Activated CD8-positive, alpha-beta memory T cell treated with anti-CD3 and anti-CD28 coated beads for 1 hour (primary cell): ENCODE measurements at places on chromosomes 12 and 14.

GRCh38 chr12:120367233-120367923 lies 1.6 kb downstream of the MSI1 start:
- no peak for DNase-seq

DNA sequence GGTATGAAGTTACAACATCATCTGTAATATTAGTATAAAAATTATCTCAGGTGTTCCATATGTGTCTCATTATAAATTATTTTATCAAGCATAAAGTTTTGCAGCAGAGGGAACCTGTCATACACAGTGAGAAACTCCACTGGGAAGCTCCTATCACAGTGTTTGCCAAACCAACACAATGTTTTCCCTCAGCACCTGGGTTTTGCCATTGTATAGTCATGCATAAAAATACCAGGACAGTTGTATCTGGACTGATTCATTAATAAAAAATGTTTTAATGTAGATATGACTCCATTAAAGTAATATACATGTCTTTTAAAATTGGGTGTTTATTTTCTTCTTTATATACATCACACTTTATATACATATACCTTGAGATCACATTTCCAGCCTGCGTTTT lies 56.6 kb downstream of the METTL25 start:
- no peak for DNase-seq

- DNase-seq = no peak
These were observed 499.3 kb downstream of the TMEM132D start for GRCh38 chr12:129404556-129404955.

DNA sequence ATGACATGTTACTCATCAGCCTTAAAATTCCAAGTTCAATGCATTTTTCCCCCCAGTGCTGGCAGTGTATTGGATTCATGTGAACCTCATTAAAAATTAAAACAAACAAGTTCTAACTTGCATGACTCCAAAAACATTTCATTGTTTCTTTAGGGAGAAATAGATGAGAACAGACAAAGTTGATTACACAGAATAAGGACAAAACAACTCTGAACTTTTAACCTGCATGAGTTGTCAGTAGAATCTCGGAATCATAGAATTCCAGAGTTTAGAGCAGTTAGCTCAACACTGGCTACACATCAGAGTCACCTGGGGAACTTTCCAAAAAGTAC lies 127.5 kb downstream of the TMX1 start:
- DNase-seq = no peak

- no peak for DNase-seq
These were observed 21.4 kb upstream of the TMTC2 start for GRCh38 chr12:82665142-82665923.

DNA sequence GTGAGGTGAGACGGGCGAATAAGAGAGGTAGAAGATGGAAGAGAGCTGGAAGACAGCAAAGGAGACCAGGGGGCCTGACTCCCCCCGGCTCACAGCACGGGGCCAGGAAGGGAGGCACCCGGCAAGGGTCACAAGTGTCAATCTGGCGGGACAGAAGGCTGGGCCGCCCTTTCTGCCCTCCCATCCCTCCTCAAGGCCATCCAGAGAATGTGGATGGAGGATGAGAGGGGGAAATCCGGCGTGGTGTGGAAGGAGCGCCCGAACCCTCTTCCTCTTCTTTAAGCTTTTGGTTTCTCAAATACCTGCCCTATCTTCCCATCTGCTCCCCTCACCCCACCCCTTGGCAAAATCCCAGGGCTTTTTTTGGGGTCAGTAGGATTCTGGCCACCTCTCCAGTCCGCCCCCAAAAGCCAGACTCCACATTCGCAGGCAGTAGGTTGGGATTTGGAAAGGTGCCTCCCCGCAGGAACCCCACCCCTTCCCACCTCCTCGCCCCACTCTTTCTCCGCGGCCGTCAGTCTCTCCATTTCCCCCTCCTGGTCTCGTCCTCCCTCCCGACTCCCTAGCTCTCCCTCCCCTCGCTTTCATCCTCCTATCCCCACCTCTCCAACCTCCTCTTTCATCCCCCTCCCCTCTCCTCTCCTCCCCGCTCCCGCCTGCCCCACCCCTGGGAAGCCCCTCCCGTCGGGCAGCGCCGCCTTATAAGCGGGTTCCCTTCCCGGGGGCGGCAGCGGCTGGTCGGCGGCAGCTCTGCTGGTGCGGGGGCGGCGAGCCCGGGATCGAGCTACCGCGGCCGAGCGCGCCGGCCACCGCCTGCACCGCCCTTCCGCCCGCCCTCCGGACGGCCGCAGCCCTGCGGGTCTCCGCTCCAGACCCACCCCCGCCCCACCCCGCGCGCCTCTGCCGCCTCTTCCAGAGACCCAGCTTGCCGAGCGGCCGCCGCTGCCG lies at the start of gene PTMS:
Gene PTMS (plus strand): TSS at position 730 of the 948 bp plus-strand sequence. CDS start 343 bp downstream, outside the sequence.
- no peak for DNase-seq

- no peak for DNase-seq
These were observed 7.2 kb downstream of the TPCN1 start for GRCh38 chr12:113228394-113229028.
